ENCODE measurements at places on chromosomes 13 and 19.

GRCh38 chr13:50550151-50550550 lies 293.3 kb downstream of the DLEU7 start:
- no peak for DNase-seq

GRCh38 chr13:22372261-22372660 lies 701.4 kb downstream of the FGF9 start:
- no peak for DNase-seq

DNA sequence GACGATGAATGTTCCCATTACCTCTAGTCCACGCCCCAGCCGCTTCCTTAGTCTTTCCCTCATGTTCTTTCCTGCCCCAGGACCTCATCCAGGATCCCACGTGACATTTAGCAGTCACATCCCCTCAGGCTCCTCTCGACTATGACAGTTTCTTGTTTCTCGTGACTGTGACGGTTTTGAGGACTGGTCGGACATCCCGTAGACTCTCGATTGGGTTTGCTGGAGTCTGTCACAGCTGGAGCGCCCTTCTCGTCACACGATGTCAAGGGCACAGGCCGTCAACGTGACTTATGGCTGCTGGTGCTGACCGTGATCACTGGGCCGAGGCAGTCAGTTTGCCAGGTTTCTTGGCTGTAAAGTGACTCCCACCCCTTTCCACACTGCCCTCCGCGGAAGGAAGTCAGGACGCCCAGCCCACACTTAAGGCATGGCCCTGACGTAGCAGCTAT lies 22.8 kb downstream of the ELAVL1 start:
- DNase-seq: no peak

- no peak for DNase-seq
These were observed 5.1 kb downstream of the OR10H1 start for GRCh38 chr19:15810335-15810734.

DNA sequence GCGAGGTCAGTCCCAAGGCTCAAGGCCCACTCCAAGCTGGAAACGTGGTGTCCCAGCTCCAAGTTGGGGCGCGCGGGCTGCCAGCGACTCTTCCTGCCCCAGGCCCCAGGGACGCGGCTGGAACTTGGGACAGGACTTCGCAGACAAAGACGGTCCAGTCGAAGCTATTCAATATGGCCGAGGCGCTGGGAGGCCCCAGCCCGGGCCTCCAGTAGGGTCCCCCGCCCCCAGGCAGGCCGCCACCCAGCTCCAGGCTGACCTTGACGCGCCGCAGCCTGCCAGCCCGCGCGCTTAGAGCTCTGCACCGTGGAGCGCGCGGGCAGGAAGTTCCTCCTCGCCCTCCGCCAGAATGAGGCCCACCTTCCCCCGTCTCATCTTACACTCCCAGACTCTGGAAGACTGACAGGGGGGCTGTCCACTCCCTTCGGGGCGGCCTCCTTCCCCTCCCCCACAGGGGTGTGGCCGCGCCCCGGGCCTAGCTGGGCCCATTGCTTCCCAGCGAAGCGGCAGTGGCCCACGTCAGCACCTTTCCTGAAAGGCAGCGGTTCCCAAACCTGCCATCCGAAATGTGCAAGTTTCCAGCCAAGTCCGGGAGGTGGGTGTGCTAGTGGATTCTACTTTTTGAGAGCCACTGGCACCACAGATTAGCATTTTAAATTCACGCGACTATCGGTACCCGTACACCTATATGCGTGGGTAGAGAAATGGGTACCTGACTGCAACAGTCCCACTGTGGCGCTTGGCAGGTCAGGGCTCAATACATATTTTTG lies at the start of gene CCDC8:
CCDC8 (minus strand) TSS at position 303 of the 770 bp plus-strand sequence. CDS start 754 bp downstream, outside the sequence.
- DNase-seq: peak; percentile 89

DNA sequence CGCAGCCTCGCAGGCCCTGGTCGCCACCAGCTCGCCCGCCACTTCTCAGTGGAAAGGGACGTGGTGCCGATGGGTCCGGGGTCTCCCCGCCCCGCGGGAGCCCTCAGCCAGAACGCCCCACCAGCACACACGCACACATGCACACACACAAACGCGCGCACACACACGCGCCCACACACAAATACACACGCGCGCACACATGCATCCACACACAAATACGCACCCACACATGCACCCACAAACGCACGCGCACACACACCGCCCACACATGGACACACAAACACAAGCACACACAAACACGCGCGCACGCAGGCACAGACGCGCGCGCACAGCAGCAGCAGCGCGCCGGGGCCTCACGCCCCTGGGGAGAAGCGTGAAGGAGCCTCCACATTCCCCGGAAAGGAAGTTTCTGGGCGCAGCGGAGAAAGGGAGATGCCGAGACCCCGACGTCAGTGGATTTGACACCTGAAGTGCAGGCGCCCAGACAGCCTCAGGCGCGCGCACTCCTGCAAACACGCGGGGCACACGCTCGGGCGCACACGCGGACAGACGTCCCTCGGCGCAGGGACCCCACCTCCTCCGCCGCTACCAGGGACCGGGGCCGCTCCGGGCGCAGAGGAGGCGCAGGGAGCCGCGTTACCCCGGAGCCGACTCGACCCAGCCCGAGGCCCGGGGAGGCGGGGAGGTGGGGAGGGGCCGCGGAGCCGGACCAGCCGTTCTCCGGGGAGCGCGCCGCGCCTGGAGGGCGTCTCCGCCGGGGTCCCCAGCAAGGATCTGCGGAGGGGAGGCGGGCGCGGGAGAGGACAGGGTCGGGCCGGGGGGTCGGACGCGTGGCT lies 622 bp downstream of the RASA3 start:
- DNase-seq: peak; percentile 25

DNA sequence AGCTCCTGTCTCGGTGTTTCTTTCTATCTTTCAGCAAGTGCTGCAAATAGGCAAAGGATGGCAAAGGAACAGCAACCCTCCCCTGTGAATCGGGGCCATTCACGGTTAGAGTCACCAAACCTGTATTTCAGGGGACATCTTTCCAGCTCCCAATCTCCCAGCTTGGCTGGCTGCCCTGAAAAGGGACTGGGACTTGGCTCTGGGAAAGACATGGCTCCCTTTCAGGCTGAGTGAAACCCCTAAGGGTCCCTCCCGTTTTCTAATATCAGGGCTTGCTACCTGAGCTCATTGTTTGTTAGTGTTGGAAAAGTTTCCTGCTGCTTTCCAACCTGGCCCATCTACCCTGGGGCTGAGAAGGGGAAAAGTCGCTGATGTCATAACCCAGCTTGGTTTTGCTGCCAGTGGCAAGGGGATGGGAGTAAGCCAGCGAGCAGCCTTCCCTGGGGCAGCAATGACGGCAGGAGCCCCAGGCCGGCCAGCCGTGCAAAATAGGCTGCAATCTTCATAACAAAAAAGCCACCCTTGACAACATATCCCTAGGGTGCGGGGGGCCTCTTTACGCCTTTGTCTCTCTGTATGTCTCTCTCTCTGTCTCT lies 29.9 kb downstream of the SERP2 start:
- no peak for DNase-seq

GRCh38 chr19:29546583-29547190 lies 20.9 kb downstream of the VSTM2B start:
- DNase-seq: no peak

DNA sequence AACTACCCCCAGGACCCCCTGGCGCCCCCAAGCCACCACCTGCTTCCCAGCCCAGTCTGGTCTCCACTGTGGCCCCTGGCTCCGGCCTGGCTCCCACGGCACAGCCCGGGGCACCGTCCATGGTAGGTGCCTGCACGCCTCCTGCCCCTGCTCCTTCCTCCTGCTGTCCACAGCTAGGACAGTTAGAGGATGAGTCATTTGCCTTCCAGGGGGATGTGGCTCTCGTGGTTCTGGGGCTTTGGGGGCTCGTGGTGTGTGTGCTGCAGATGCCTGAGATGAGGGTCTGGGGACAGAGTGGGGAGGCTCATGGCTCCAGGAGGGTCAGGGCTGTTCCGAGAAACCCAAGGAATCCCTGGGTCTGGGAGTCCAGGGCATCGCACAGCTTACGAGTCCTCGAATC lies 12.7 kb downstream of the MED25 start:
- DNase-seq: no peak

DNA sequence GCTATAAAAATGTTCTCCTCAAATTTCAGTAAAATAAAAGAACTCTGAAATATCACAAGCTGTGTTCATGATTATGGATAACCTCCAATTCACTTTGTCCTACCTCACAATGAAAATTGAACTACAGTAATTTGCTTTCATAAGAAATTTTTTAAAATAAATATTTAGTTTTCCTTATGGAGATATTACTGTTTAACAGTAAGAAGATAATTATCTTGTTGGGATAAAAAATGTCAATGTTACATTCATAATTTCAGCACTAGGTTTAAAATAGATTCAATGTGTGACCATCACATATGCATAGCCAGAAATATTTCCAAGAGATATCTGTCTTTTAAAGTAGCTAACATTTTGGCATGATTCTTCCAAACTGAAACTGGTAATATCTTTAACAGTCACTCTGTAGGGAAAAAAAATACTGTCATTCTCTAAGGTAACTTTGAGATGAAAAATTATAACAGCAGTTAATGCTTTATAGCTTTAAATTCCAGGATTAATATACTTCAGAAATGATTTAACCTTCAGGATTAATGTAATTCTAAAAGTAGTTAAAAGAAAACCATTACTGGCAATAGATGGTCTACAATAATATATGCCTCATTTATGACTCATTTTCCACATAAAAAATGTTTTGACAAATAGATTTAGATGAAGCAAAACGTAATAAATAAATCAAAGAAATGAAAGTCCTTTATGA lies 91.3 kb downstream of the SPRY2 start:
- DNase-seq: no peak
